ENCODE measurements at places on chromosomes 2 and 18.

DNA sequence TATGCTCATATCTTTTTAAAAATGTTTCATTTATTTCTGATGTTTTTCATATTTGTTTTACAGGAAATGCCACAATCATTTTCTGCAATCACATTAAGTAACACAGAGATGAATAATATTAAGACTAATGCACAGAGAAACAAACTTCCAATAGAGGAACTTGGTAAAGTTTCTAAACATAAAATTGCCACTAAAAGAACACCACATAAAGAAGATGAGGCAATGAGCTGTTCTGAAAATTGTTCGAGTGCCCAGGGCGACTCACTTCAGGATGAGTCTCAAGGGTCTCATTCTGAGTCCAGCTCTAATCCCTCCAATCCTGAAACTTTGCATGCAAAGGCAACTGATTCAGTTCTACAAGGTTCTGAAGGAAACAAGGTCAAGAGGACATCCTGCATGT, 70.4 kb downstream of the APLF start:
- no peaks in the 10 kb centered on the region for H3K4me1 ChIP-seq
- no peak overlapping the region for H3K27ac ChIP-seq
- H3K27me3 ChIP-seq = no peaks in the 10 kb centered on the region

DNA sequence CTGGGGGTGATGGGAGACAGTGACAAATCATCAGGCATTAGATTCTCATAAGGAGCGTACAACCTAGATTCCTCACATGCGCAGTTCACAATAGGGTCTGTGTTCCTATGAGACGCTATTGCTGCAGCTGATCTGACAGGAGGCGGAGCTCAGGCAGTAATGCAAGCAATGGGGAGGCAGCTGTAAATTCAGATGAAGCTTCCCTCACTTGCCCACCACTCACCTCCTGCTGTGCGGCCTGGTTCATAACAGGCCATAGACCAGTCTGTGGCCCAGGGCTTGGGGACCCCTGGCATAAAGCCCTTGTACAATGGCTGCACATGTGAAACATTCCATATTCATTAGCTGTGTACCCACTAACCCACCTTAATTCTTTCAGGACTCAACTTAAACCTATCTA, 18.0 kb downstream of the NMUR1 start:
- DNase-seq = no peak
- no peak overlapping the region for H3K4me3 ChIP-seq
- H3K4me1 ChIP-seq = peaks cover 8% of the 10 kb centered on the region
- no peaks in the 10 kb centered on the region for H3K27me3 ChIP-seq
- no peak overlapping the region for H3K27ac ChIP-seq

DNA sequence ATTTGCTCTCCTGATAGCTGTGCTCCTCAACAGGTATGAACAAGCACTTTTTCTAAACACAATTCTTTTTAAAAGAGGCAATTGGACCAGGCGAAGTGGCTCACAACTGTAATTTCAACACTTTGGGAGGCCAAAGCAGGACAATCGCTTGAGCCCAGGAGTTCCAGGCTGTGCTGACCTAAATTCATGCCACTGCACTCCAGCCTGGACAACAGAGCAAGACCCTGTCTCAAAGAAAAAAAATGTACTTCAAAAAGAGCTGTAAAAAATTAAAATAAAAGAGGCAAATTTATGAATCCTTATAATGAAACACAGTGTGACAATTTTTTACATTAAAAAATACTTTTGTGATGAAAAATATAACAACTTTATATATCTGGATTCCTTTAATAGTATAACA, 1.8 kb upstream of the FAM124B start:
- DNase-seq = no peak
- H3K27ac ChIP-seq = no peak overlapping the region
- H3K36me3 ChIP-seq = peaks cover 4% of the 10 kb centered on the region
- peaks cover 11% of the 10 kb centered on the region for H3K4me1 ChIP-seq
- H3K27me3 ChIP-seq = peaks cover 5% of the 10 kb centered on the region
- H3K4me3 ChIP-seq = no peak overlapping the region

DNA sequence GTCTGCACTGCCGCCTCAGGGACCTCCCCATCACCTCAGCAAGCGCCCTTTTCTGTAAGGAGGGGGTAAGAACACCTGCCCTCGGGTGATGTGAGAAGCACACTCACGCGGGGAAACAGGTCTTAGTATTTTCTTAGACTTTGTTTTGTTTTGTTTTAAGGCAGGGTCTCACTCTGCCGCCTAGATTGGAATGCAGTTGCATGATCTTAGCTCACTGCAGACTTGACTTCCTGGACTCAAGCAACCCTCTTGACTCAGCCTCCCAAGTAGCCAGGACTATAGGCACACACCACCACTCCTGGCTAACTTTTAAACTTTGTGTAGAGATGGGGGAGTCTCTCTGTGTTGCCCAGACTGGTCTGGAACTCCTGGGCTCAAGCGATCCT, 37.1 kb downstream of the RAMP1 start:
- H3K27ac ChIP-seq = peak overlapping the region; percentile 31
- no peak overlapping the region for H3K4me3 ChIP-seq

DNA sequence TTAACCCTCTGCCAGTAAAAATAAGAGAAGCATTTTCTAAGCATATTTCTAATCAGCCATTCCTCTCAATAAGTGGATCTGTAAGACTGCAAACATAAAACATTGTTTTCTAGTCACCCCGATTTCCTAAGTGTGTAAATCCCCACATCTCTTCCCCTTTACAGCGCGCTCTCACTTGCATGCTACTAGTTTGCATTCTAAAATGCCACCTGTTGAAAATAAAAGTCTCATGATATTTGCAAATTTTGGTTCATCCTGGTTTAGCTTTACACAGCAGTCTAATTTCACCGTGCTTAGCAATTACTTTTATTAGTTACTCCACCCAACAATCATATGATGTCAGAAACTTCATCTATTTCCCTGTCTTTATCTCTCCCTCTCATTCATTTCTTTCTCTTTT, 1230.7 kb upstream of the ZEB2 start:
- H3K27me3 ChIP-seq = no peaks in the 10 kb centered on the region
- no peak for DNase-seq
- H3K36me3 ChIP-seq = no peaks in the 10 kb centered on the region
- peak overlapping the region; percentile 15 for H3K27ac ChIP-seq

GRCh38 chr2:44767691-44768090, 173.8 kb upstream of the SIX3 start:
- peaks cover 3% of the 10 kb centered on the region for H3K4me1 ChIP-seq
- H3K4me3 ChIP-seq = no peak overlapping the region
- peaks cover 6% of the 10 kb centered on the region for H3K36me3 ChIP-seq
- no peak overlapping the region for H3K27ac ChIP-seq
- peaks cover 17% of the 10 kb centered on the region for H3K27me3 ChIP-seq

GRCh38 chr18:52652391-52652790, 312.4 kb downstream of the DCC start:
- H3K27ac ChIP-seq = no peak overlapping the region
- no peaks in the 10 kb centered on the region for H3K36me3 ChIP-seq
- no peaks in the 10 kb centered on the region for H3K27me3 ChIP-seq

DNA sequence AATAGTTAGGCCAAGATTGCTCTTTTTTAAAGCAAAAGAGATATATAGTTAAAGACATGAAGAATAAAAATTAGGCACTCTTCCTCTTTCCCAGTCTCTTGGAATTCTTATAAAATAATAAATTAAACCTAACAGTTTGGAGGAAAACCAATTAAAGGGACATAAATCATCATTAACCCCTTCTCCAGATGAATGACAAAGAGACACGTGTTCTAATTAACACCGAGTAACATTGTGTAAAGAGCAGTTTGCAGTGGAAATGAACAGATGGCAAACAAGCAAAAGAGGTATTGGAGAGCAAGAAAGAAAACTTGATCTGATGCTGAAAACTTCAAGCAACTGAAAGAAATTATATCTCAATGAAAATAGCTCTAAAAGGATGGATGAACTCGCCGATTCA, 48.4 kb downstream of the BCL2 start:
- no peaks in the 10 kb centered on the region for H3K27me3 ChIP-seq
- DNase-seq = no peak
- H3K27ac ChIP-seq = peak overlapping the region; percentile 62
- no peak overlapping the region for H3K4me3 ChIP-seq
- peaks cover 73% of the 10 kb centered on the region for H3K4me1 ChIP-seq

GRCh38 chr18:3097082-3097481, 84.1 kb upstream of the LPIN2 start:
- H3K36me3 ChIP-seq = no peaks in the 10 kb centered on the region
- H3K27ac ChIP-seq = no peak overlapping the region
- no peaks in the 10 kb centered on the region for H3K27me3 ChIP-seq
- no peak for DNase-seq
- peaks cover 3% of the 10 kb centered on the region for H3K4me1 ChIP-seq

DNA sequence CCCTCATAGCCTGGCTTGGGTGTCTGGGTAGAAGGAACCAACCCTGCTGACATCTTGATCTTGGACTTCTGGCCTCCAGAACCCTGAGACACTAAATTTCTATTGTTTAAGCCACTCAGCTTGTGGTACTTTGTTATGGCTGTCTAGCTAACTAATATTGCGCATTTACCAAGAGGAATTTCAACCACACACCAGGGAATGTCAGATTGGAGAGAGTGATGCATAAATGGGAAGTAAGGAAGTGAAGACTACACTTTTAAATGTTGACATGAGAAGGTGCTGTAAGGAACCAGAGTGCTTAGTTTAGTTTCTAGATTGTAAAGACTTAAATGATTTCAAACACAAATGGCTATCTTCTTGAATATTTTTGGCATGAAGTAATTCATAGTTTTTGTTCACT, 98.9 kb upstream of the ITGB6 start:
- H3K4me1 ChIP-seq = peaks cover 2% of the 10 kb centered on the region
- H3K36me3 ChIP-seq = peaks cover 45% of the 10 kb centered on the region
- H3K4me3 ChIP-seq = no peak overlapping the region
- no peak for DNase-seq

DNA sequence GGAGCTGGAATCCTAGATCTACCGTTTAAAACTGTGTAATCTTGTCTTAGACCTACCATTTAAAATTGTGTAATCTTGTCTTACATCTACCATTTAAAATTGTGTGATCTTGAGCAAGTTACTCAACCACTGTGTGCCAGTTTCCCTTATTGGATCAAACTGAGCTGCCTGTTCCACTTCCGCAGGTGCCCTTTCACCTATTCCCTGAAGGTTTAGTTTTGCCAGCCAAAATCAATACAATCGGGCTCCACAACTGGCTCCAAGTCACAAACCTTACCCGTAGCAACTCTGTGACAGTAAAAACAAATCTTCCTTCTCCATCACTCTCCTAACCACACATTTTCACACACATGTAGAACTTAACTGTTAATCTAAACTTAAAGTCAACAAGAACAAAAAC, 20.1 kb downstream of the DOCK10 start:
- no peak overlapping the region for H3K27ac ChIP-seq
- peaks cover 45% of the 10 kb centered on the region for H3K4me1 ChIP-seq
- H3K4me3 ChIP-seq = no peak overlapping the region
- DNase-seq = no peak
- H3K36me3 ChIP-seq = peaks cover 64% of the 10 kb centered on the region

DNA sequence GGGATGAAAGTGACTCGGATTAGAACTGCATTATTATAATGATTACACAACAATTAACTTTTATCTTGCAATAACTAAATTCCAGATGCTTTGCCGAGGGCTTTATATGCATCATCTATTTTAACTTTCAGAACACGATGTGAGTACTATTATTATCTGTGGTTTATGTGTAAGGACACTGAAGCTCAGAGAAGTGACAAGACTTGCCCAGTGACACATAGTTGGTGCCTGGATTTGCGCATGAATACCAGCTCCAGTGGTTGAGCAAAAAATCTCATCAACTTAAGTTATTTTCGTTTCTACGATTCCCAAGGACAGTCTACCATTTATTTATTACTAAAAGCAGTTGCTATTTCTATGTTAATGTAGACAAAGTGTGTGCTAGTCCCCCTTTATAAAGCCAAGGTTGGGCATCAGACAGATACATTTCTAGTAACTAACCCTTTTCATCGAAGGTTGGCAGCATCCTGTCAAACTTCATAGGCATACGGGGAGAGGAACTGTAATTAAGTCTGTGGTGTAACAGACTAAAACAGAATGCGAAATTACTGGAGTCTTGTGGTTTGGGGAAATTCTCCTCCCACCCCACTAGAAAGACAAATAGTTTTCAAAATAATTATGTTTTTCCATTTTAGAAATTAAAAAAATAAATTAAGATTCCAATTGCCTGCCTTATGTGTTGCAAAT, 73.2 kb upstream of the BOD1L2 start:
- no peak overlapping the region for H3K4me3 ChIP-seq
- H3K36me3 ChIP-seq = no peaks in the 10 kb centered on the region
- peaks cover 19% of the 10 kb centered on the region for H3K4me1 ChIP-seq

DNA sequence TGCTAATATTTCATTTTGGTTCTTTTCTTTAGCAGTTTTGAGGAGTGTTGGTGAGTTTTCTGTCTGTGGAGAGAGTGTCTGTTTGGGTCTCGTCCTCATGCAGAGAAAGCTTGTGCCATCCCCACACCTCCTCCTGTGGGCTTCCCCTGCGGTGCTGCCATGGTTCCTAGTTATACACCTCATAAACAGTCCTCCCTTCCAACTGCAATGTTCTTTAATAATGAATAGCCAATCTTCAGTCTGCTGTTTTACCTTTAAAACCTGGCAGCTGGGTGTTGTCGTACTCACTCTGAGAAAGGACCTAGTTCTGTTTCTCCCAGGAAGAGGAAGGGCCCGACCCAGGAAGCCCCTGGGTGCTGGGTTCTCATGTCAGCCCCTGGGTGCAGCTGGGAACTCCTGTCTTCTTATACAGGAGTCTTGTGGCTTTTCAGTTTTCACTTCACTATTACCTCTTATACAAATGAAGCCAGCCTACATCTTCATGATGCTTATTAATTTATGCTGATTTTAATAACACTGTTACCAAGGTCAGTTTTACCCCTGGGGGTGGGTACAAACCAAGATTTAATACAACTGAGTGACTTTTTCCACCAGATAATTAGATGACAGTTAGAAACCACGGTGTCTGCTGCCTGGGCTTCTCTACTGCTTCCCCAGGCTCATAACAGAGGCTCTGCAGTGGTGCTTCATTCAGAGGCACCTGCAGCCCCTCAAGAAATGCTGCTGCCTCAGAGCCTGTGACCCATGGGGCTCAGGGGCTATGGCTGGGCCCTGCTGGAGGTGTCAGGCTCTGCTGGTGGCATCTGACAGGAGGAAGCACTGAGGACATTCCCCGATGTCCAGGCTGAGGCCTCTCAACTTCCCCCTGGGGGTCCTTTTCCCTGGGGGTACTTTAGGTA, 59.1 kb downstream of the COA5 start:
- no peak overlapping the region for H3K4me3 ChIP-seq
- peaks cover 80% of the 10 kb centered on the region for H3K36me3 ChIP-seq
- H3K4me1 ChIP-seq = peaks cover 66% of the 10 kb centered on the region
- H3K27ac ChIP-seq = peak overlapping the region; percentile 53

- peaks cover 19% of the 10 kb centered on the region for H3K27me3 ChIP-seq
- H3K4me3 ChIP-seq = no peak overlapping the region
- no peak for DNase-seq
- H3K36me3 ChIP-seq = peaks cover 6% of the 10 kb centered on the region
- H3K4me1 ChIP-seq = peaks cover under 1% of the 10 kb centered on the region
Observed at GRCh38 chr2:226644399-226644865, 155.2 kb downstream of the IRS1 start.

All from stimulated activated naive B cell treated with anti-CD40 and anti-IgM and Interleukin-4, amounts not matched to agents 10 μg/mL and 1 μg/mL and 100 μg/mL, for 72 hours (primary cell).